ENCODE measurements at places on chromosomes 5 and 9. TPM values are rescaled to one million over a fixed set of nuclear protein-coding genes. Genes with fewer than 3 reads are reported as not detected.

- DNase-seq = no peak
- no peak overlapping the region for H3K4me3 ChIP-seq
- no peaks in the 10 kb centered on the region for H3K4me1 ChIP-seq
- H3K27ac ChIP-seq = no peak overlapping the region
- peaks cover 11% of the 10 kb centered on the region for H3K27me3 ChIP-seq
- no peaks in the 10 kb centered on the region for H3K36me3 ChIP-seq
These were observed 63.5 kb upstream of the SLC2A8 start for GRCh38 chr9:127333221-127334064.

- no peaks in the 10 kb centered on the region for H3K36me3 ChIP-seq
- no peaks in the 10 kb centered on the region for H3K27me3 ChIP-seq
- no peak for DNase-seq
- H3K4me3 ChIP-seq = no peak overlapping the region
- H3K4me1 ChIP-seq = no peaks in the 10 kb centered on the region
- no peak overlapping the region for H3K27ac ChIP-seq
These were observed 388.8 kb downstream of the ZSWIM6 start for GRCh38 chr5:61720829-61721228.

DNA sequence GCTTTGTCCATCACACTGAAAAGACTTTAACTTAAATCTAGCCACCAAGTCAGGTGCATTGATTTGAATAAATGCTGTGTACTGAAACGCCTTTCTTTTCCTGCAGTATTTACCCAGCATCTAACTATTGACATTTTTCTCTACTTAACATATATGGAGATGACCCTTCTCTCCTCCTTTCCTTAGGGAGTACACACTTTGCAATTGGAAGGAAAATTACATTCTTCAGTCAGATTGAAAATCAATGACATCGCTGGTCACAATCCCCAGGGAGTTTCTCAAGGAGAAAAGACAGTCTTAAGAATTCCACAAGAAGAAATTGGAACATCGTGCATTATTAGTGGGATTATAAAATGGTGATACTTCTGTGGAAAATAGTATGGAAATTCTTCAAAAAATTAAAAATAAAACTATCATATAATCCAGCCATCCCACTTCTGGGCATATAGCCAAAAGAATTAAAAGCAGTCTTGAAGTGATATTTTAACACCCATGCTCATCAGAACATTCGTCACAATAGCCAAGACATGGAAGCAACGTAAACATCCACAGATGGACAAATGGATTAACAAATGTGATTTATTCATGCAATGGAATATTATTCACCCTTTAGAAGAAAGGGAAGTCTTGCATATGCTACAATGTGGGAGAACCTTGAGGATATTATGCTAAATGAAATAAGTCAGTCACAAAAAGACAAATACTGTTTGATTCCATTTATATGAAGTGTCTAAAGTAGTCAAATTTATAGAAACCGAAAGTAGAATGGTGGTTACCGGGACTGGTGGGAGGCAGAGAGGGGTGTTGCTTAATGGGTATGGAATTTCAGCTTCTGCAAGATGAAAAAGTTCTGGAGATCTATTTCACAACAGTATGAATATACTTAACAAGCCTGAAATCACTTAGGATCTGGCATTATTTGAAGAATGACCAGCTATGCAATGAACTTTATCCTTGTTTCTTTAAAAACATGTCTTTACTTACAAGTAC lies 14.3 kb upstream of the FREM1 start:
- H3K36me3 ChIP-seq = no peaks in the 10 kb centered on the region
- no peak overlapping the region for H3K27ac ChIP-seq
- DNase-seq = no peak
- H3K4me3 ChIP-seq = no peak overlapping the region

DNA sequence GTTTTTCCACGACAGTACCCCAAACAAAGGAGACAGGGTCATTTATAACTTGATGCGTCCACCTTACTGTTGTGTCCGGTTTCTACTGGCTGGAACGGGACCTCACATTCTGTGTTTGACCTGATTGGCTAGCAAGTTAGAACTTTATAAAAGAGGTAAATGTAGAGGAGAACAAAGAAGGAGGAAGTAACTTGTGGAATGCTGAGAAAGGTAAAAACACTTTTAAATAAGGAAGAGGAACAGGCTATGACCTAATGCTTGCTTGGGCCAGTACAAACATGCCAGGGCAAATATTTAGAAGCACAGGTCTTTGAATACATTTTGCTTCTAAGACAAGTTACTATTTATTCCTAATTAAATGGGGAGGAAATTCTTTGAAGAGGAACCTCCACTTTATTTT lies 251.6 kb downstream of the KIAA0825 start:
- no peak overlapping the region for H3K4me3 ChIP-seq
- H3K36me3 ChIP-seq = no peaks in the 10 kb centered on the region
- H3K27me3 ChIP-seq = no peaks in the 10 kb centered on the region

- H3K4me1 ChIP-seq = no peaks in the 10 kb centered on the region
- no peaks in the 10 kb centered on the region for H3K36me3 ChIP-seq
- no peak for DNase-seq
- peaks cover 2% of the 10 kb centered on the region for H3K27me3 ChIP-seq
- H3K27ac ChIP-seq = no peak overlapping the region
These were observed 275.9 kb downstream of the ACTL7B start for GRCh38 chr9:108579757-108580439.

DNA sequence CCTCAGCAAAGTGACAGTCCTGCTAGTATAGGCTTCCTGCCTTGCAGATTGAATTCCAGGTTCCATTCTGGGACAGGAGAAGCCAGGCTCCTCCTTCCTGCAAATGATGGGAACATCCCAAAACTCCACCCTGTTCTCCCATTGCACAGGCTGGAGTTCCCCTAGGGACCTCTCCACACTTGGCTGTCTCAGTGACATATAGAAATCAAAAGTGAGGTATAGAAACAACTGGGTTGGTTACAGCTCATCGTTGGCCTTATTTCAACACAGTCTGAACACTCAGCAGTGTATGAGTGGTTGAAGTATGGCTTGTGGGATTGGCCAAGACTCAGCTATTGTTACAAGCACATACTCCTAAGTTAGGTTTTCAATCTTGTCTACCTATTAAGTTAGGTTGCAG lies 157.8 kb upstream of the FTMT start:
- no peaks in the 10 kb centered on the region for H3K27me3 ChIP-seq
- no peaks in the 10 kb centered on the region for H3K4me1 ChIP-seq
- no peak overlapping the region for H3K4me3 ChIP-seq

- peaks cover 46% of the 10 kb centered on the region for H3K4me1 ChIP-seq
- H3K27me3 ChIP-seq = no peaks in the 10 kb centered on the region
- no peak overlapping the region for H3K27ac ChIP-seq
- no peak overlapping the region for H3K4me3 ChIP-seq
These were observed 70.0 kb downstream of the EXOSC2 start for GRCh38 chr9:130763331-130764171.

GRCh38 chr5:176879663-176880361 lies 19.3 kb downstream of the HK3 start:
- H3K4me3 ChIP-seq = no peak overlapping the region
- H3K36me3 ChIP-seq = peaks cover 5% of the 10 kb centered on the region
- peaks cover 18% of the 10 kb centered on the region for H3K27me3 ChIP-seq

GRCh38 chr5:113178073-113178779 lies 201.6 kb downstream of the DCP2 start:
- DNase-seq = no peak
- H3K27ac ChIP-seq = no peak overlapping the region
- H3K4me3 ChIP-seq = no peak overlapping the region

- H3K4me3 ChIP-seq = no peak overlapping the region
- peaks cover 7% of the 10 kb centered on the region for H3K4me1 ChIP-seq
- H3K27me3 ChIP-seq = no peaks in the 10 kb centered on the region
These were observed 50.8 kb downstream of the ANKDD1B start for GRCh38 chr5:75662061-75662460.

- H3K4me1 ChIP-seq = no peaks in the 10 kb centered on the region
- no peak for DNase-seq
- no peaks in the 10 kb centered on the region for H3K27me3 ChIP-seq
- H3K4me3 ChIP-seq = no peak overlapping the region
These were observed 72.7 kb upstream of the NEURL1B start for GRCh38 chr5:172568308-172568910.

- H3K4me1 ChIP-seq = peaks cover 6% of the 10 kb centered on the region
- no peaks in the 10 kb centered on the region for H3K36me3 ChIP-seq
- DNase-seq = no peak
- no peaks in the 10 kb centered on the region for H3K27me3 ChIP-seq
- H3K27ac ChIP-seq = no peak overlapping the region
These were observed 105.6 kb upstream of the ELL2 start for GRCh38 chr5:96067251-96067650.

Gene SLCO6A1
- not detected for total RNA-seq

Gene PCDHAC2
- not detected for total RNA-seq

Gene TEX48
- 1.7 TPM for total RNA-seq

Gene CDH10
- total RNA-seq = not detected

Gene MARCHF3
- total RNA-seq = 2.4 TPM

Gene SLC45A2
- total RNA-seq = 0.34 TPM
